ENCODE measurements at places on chromosomes 3 and 15. TPM values are rescaled to one million over a fixed set of nuclear protein-coding genes. Genes with fewer than 3 reads are reported as not detected.
A peak's percentile ranks its signal among the peaks of the same experiment; 100 is the strongest.

- no peak overlapping the region for H3K4me3 ChIP-seq
- H3K36me3 ChIP-seq, result no peaks in the 10 kb centered on the region
- H3K27ac ChIP-seq, result no peak overlapping the region
- peaks cover 70% of the 10 kb centered on the region for H3K4me1 ChIP-seq
- no peaks in the 10 kb centered on the region for H3K27me3 ChIP-seq
These were observed 36.8 kb downstream of the CCR3 start for GRCh38 chr3:46278816-46279672.

- H3K4me3 ChIP-seq, result no peak overlapping the region
- no peaks in the 10 kb centered on the region for H3K4me1 ChIP-seq
- DNase-seq, result no peak
- no peaks in the 10 kb centered on the region for H3K27me3 ChIP-seq
These were observed 185.8 kb upstream of the UBE3A start for GRCh38 chr15:25624504-25625177.

- no peaks in the 10 kb centered on the region for H3K27me3 ChIP-seq
- peaks cover 26% of the 10 kb centered on the region for H3K4me1 ChIP-seq
- peak overlapping the region; percentile 72 for H3K27ac ChIP-seq
- H3K36me3 ChIP-seq, result no peaks in the 10 kb centered on the region
- peak overlapping the region; percentile 27 for H3K4me3 ChIP-seq
These were observed 981 bp upstream of the SCAP start for GRCh38 chr3:47476644-47477199.

- DNase-seq, result no peak
- H3K36me3 ChIP-seq, result no peaks in the 10 kb centered on the region
- H3K4me3 ChIP-seq, result no peak overlapping the region
- no peaks in the 10 kb centered on the region for H3K27me3 ChIP-seq
- H3K4me1 ChIP-seq, result no peaks in the 10 kb centered on the region
These were observed 60.2 kb downstream of the CNTN4 start for GRCh38 chr3:2158828-2159227.

DNA sequence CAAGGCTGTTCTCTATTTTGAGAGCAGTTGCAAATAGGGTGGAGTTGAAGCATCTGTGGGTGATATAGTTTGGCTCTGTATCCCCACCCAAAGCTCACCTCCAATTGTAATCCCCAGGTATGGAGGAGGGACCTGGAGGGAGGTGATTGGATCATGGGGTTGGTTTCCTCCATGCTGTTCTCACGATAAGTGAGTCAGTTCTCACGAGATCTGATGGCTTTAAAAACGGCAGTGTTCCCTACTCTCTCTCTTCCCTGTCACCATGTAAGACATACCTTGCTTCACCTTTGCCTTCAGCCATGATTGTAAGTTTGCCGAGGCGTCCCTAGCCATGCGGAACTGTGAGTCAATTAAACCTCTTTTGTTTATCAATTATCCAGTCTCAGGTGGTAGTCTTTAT lies 21.0 kb downstream of the CHST2 start:
- H3K27me3 ChIP-seq, result no peaks in the 10 kb centered on the region
- H3K4me1 ChIP-seq, result no peaks in the 10 kb centered on the region
- H3K36me3 ChIP-seq, result no peaks in the 10 kb centered on the region
- H3K4me3 ChIP-seq, result no peak overlapping the region
- no peak for DNase-seq

DNA sequence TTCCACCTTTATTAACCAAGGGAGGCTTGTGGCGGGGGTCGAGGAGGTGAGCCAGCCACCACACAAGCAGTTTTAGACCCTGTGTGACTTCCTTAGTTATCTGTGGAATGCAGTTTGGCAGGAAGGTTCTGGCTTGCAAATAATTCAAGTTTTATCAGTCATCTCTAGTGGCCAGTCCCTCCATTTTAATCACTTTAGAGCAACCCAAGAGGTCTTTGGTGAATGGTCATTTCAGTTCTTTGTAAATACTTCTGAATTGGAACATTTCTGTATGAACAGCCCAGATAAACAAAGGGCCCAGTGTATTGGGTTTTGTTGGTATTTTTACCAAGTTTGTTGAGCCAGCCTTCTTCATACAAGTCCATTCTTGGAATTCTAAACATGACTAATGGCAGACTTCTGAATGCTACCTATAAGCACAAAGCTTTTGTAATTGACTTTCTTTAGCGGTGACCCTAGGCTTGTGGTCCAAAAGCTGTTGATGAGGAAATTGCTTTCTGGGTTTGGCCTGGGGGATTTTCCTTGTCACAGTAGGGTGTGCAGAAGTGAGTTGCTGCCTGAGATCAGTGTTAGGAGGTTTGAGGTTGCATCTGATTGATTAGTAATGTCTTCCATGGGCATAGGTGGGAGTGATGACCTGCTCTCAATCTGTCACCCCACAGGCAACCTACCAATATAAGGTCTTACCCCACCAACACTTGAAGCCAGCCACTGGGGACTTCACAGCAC lies 193.3 kb upstream of the TOPAZ1 start:
- no peak for DNase-seq
- no peaks in the 10 kb centered on the region for H3K36me3 ChIP-seq
- H3K4me1 ChIP-seq, result no peaks in the 10 kb centered on the region
- H3K27ac ChIP-seq, result no peak overlapping the region
- H3K4me3 ChIP-seq, result no peak overlapping the region

Gene SAXO2
- total RNA-seq, result 2.7 TPM

Gene ITIH1
- not detected for total RNA-seq

Gene MYO5C
- total RNA-seq, result 0.29 TPM

Gene GOLGA8T
- 0.72 TPM for total RNA-seq

Data from CD4-positive, alpha-beta memory T cell (primary cell).